Occipital lobe (tissue), 3 donors: ENCODE measurements at places on chromosomes 3 and 15. TPM values are rescaled to one million over a fixed set of nuclear protein-coding genes. Genes with fewer than 3 reads are reported as not detected.

GRCh38 chr3:109242187-109242523 lies 74.2 kb downstream of the DPPA2 start:
- no peak for DNase-seq

The CCDC9B gene
- 1.6 TPM for total RNA-seq

The BFSP2 gene
- 1.1 TPM for total RNA-seq

GRCh38 chr3:129836381-129837064 lies 57.0 kb downstream of the TMCC1 start:
- DNase-seq, result no peak

The ARGFX gene
- not detected for total RNA-seq

DNA sequence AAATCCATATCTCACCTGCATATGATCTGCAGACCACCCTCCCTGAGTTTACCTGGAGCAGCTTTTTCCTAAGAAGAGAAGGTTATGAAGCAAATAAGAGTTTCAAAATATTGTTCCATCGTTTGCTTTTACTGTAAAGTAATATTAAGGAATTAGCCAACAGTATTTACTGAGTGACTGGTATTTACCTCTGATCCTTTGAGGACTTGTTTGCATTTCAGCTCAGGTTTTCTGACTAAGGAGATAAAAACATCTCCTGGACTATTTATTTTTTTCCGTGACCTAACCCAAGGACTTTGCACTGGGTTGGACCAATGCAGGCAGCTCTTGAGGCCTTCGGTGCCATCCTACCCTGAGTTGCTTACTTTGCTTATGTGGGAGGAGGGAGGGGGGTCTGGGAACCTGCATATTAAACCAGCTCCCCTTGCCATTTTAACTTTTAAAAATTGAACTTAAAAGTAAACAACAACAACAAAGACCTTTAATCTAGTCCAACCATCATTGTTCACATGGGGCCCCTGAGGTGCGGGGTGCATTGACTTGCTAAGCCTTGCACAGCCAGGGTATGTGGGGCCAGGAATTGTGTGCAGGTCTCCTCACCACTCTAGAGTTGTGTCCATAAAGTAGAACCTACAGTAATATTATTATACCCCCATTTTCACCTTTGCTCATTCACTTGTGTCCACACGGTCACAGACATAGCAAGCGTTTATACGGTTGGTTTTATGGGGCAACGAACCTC lies 39.3 kb downstream of the TRAK1 start:
- no peak for DNase-seq
